ENCODE measurements at places on chromosomes 1 and 21. TPM values are rescaled to one million over a fixed set of nuclear protein-coding genes. Genes with fewer than 3 reads are reported as not detected.

SHE gene
- 30.0 TPM for total RNA-seq

KCNA3 gene
- total RNA-seq, result 15.8 TPM

- DNase-seq, result no peak
These were observed 221.1 kb downstream of the NPHP4 start for GRCh38 chr1:5770981-5771765.

DNA sequence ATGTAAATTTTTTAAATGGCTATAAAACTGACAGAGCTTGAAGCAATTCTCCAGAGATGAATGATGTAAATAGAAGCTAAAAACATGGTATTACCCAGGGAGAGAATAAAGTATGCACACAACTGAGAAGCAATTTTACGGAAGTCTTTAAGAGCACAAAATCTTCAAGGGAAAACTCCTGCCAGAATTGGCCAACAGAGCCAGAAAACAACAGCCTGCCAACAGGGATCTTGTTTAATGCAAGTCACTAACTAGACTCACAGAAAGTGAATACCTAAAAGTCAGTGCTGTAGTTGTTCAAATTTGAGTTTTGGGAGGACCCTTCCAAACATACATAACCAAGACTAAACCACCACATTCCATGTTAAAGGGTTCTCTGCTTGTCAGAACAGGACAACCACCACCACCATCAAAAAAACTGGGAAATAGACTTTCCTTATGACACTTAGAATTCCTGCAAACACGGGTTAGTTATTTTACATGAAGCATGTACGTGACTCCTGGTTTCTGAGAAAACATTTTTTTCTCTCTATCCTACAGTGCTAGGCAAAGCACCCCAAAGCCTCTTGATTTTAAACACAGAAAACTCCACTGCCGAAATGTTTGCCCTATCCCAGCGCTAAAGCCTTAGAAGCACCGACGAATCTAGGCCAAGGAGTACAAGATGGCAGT, 1.6 kb downstream of the EPS15 start:
- DNase-seq, result no peak

- no peak for DNase-seq
These were observed 36.7 kb downstream of the DISP3 start for GRCh38 chr1:11515368-11516300.

COL9A2 gene
- 4.2 TPM for total RNA-seq

OR2T35 gene
- not detected for total RNA-seq

DNA sequence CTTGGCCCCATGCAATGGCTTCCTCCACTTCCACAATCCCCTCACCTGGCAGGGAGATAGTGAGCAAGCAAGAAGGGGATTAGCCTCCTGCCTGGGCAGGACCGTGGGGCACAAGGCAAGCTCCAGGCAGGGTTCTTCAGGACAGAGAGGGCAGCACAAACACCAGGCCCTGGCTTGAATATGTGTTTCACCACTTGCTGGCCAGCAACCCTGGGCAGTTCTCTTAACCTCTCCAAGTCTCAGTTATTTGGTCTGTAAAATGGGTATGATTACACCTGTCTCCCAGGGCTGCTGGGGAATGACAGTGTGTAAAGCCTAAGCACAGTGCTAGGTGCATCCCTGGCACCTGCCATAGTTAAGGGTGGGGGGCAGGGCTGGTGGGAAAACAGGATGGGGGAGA, 31.9 kb downstream of the H3-3A start:
- no peak for DNase-seq

SDC3 gene
- 15.8 TPM for total RNA-seq

DNA sequence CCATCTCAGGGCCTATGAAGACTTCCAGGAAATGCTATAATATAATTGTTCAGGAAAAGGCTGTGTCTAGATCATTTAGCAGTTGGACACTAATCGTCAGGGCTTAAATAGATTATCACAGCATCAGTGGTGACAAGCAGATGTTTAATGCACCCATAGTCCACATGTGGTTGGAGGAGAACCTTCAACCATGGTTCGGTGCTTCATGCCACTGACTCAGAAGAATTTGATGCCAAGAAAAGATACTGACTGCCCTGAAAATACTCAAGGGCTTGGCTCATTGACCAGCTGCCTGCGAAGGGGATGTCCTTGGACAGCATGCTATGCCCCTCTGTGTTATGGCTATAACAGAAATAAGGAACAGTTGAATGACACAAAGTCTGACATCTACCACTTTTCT, 175.7 kb downstream of the HHIPL2 start:
- no peak for DNase-seq

PTGFRN gene
- total RNA-seq, result 11.7 TPM

GRCh38 chr1:183674339-183674738, 21.2 kb upstream of the APOBEC4 start:
- no peak for DNase-seq

LPAR3 gene
- total RNA-seq, result 9.8 TPM

DNA sequence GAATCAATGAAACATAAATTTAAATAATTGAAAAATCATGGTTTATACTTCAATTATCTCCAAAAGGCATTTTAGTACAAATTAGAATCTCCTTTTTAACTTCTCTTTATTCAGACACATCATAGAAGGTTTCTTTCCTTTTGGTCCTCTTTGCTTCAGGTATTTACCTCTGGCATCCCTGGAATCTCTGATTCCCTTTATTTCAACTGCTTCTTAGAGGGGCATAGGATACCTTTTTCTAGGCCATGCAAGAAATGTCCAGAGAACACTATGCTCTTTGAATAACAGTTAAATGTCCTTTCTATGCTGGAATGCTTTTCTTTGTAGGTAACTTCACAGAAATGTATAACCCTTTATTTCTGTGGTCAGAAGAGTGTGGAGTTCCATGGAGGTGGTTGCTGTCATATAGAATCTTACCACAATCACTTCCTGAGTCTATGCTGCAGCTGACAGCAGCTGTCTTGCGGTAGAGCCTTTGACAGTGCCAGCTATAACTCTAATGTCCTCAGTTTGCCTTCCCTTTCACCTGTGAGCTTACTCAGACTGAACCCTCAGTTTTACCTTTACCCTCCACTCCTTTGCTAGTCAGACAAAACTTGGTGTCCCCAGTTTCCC, 8.6 kb downstream of the LAMC2 start:
- no peak for DNase-seq

GRCh38 chr1:203063287-203063686, 22.5 kb downstream of the MYOG start:
- no peak for DNase-seq

- DNase-seq, result no peak
These were observed 701.7 kb downstream of the RWDD3 start for GRCh38 chr1:95935719-95936118.

DNA sequence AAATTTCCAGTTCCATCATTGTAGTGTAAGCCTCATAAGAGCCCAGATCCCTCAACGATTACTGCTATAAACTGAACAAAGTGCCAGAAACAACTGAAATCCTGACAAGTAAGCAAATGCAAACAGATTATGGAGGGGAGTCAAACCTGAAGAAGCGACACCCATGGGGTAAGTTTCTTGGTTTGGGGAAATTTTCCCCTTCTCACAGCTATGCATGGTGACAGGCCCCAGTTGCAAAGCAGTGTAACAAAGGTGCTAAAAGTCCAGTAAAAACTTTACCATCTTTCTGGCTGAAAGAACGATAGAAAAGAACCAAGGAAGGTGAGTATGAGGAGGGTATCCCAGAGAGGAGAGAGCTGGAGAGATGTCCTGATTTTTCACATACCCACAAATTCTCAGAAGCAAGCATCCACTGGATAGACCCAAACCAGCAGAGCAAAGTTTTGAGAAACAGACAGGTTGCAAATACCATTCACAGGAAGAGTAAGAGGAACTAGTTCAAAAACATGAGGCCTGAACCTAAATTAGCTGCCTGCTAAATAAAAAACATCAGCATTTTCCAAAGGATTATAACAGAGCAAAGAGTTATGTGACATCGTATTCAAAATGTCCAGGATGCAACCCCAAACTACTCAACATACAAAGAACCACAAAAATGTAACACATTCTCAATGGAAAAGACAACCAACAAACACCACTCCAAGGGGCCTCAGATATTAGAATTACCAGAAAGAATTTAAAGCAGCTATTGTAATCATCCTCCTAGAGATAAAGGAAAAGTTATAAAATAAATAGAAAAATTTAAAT, 14.5 kb downstream of the SCYL3 start:
- DNase-seq, result no peak

OR2AK2 gene
- not detected for total RNA-seq

ADCY10 gene
- 0.11 TPM for total RNA-seq

DNA sequence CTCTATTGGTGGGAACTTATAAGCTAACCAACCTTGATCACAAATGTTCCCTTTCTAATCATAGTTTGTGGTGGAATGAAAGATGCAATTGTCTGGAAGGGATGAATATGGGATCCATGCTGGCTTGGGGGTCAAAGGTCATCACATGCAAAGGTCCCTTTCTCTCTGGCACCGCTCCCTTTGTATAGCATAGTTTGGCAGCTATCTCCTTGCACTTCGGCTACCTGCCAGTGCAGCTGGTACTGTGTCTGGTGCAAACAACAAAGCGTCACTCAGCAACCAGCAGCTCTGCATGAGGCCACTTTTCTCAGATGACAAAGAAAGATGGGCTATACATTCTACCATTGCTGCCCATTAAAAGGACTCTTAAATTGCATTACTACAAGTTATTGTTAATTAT, 188.2 kb upstream of the NFIA start:
- DNase-seq, result no peak

- no peak for DNase-seq
These were observed 67.2 kb downstream of the ATP5PO start for GRCh38 chr21:33848249-33848953.

DNA sequence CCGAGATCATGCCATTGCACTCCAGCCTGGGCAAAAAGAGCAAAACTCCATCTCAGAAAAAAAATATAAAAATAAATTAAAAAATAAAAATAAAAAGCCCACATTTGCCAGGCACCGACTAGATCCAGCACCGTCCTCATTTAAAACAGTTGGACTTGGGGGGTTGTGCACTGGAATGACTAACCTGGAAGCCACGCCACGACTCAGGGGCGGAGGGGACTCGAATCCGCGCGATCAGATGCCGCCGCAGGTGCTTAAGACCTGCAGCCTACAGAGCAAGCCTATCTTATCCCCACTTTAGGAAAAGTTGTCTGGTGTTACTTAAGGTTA, 38.5 kb downstream of the ZBTB8OS start:
- no peak for DNase-seq

PLCH2 gene
- 1.5 TPM for total RNA-seq

DNA sequence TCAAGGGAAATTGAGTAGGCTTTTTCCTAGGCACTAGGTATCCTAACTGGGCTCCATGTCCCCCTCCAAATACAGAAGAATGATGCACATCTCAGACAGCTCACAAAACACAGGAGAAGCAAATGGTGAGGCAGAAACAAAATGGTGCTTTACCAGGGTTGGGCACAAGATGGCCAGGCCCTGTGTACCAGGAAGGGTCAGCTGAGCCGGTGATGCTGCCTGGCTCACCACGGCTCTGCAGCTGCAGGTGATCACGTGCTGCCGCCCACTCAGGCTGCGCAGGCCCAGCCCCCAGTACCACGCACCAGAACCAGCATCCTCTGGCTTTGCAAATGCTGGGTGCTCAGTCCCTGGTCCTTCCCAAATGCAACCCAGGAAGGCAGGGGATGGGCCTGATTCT, 993 bp upstream of the DSCAM start:
- DNase-seq, result peak; percentile 44

GRCh38 chr1:3017440-3018050, 3.7 kb upstream of the ACTRT2 start:
- no peak for DNase-seq

All from upper lobe of left lung (tissue), 6 donors.